ENCODE measurements at places on chromosomes 11 and 22.
A peak's percentile ranks its signal among the peaks of the same experiment; 100 is the strongest.

GRCh38 chr11:6655790-6656583 lies at the start of gene DCHS1:
Gene DCHS1, minus strand, starts transcription at chr11:6655809. Its CDS starts 14,196 bp downstream, at chr11:6641613.
- no peak for DNase-seq

GRCh38 chr22:26746311-26746710 lies 88.9 kb downstream of the MIAT start:
- DNase-seq, result no peak

GRCh38 chr11:17250561-17251350 lies 25.8 kb upstream of the NUCB2 start:
- peak; percentile 42 for DNase-seq

- DNase-seq, result no peak
Observed at GRCh38 chr22:36175892-36176291, 15.3 kb upstream of the APOL3 start.

DNA sequence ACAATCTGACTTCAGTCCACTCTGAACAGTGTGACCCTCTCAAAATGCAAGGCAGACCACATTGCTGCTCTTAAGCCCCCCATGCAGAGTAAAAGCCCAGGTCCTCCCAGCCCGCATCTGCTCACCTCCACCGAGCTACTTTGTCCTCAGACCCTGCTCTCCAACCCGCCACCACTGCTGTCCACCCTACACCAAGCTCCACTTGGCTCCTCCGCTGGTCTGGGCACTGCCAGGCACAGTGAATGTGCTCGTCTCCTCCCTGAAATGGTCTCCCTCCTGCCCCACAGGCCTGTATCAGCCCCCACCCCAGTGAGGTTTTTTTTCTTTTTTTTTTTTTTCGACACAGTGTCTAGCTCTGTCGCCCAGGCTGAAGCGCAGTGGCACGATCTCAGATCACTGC lies 67.4 kb upstream of the ARFGAP3 start:
- no peak for DNase-seq

DNA sequence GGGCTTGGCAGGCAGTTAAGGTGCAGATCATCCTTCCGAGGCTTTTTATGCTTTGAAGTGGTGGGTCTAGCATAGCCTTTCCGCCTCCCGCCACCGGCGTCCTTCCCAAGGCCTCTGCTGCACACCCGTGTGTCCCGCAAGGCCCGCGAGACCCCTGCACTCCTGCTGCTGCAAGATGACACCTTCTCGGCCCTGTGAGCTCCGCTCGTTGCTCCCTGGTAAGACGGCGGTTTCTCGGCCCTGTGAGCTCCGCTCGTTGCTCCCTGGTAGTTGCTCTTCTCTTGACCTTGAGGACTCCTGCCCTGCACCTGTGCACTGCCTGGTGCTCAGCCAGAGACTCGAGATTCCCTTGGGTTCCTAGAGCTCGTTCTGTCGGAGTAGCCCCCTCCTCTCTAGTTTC lies 17.9 kb upstream of the TRMU start:
- DNase-seq, result no peak

- peak; percentile 18 for DNase-seq
Observed at GRCh38 chr11:122209619-122210366, 93.8 kb upstream of the BLID start.

- DNase-seq, result no peak
Observed at GRCh38 chr11:61193596-61193995, 9.7 kb upstream of the PGA3 start.

DNA sequence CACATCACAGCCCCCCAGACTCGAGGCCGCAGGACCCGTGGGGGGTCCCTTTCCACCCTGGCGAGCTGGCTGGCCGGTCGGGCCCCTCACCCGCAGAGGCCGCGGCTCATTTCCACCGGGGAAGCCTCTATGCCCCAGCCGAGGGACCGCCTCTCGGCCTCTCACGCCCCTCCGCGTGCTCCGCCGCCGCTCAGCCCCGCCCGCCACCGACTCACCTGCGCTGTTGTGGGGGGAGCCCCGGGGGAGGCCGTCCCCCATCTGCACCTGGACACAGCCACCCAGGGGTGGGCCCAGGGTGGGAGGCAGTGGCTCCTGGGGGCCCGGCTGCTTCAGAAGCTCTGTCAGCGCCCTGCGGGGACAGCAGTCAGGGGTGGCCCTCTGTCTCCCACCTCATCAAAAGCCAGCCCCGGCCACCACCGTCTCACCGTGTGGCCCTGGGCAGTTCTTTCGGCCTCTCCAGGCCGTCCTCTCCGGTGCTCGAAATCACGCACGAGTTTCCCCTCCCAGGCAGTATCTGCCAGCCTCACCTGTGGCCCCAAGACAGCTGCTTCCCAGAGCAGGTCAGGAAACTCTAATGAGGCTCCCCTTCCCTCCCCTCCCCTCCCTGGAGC lies 3.8 kb downstream of the SHISA8 start:
- no peak for DNase-seq

DNA sequence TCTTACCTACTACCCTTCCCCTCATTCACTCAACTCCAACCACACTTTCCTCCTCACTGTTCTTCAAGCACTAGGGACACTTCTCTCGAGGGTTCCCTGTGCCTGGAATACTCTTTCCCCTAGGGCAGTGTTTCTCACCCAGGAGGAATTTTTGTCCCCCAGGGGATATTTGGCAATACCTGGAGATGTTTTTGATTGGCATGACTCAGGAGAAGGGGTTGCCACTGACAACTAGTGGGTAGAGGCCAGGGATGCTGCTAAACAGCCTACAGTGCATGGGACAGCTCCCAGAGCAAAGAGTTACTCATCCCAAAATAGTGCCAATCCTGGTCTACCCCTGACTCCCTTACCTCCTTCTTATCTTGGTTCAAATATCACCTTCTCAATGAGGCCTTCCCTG lies 40.0 kb downstream of the BTG4 start:
- peak; percentile 11 for DNase-seq

DNA sequence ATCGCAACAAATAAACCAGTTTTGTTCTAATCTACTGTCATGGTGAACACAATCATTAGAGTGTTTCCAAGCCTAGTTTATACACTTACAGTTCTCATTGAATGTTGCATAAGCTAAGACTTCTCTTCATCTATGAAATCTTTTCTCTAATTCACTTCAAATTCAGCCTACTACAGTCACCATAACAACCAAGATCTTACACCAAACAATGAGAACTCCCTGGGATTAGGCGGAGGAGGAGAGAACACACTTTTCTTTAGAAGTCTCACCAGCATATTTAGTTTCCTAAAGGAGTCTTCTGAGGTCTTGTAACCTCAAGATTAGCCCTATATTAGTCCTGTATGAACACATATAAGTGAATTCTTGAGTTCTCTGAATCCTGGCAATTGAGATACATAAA lies 1889.7 kb downstream of the LRRC4C start:
- no peak for DNase-seq

GRCh38 chr11:121113611-121114010 lies 12.6 kb downstream of the TECTA start:
- no peak for DNase-seq

DNA sequence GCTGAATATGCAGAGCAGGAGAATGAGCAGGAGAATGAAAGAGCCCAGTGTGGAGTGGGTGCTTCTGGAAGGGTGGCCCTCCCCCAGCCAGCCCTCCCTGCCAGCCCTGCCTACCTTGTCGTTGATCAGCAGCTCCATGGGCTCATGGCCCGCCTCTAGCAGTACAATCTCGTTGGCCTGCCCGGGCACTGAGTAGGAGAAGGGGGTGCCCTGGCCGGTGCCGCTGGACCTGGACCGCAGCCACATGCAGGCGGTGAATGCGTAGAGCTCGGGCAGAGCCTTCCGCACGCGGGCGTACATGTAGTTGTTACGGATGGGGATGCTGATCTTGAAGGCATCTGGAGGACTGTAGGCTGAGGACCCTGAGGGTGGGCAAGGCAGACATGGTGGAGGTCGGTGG lies 17.4 kb downstream of the NPTXR start:
- DNase-seq, result no peak

DNA sequence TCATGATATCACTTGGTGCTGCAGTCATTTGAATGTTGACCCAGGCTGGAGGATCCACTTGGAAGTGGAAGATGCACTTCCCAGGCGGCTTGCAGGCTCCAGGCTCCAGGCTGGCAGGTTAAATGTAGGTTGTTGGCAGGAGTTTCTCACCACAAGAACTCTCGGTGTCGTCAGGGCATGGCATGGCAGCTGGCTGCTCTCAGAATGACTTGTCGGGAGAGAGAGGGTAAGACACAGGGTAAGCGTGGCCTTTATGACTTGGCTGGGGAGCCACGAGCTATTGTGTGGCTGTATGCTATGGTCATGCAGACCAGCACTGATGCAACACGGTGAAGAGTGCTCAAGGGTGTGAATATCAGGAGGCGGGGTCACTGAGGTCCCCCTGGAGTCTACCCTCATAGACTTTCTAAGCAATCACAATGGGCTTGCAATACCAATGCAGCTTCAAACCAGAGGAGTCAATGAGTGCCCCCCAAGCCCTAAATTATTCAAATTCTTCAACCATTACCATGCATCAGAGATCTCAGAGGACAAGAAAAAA lies 1027.7 kb downstream of the OPCML start:
- no peak for DNase-seq

GRCh38 chr22:47174671-47175112 lies 412.2 kb downstream of the TBC1D22A start:
- DNase-seq, result no peak

DNA sequence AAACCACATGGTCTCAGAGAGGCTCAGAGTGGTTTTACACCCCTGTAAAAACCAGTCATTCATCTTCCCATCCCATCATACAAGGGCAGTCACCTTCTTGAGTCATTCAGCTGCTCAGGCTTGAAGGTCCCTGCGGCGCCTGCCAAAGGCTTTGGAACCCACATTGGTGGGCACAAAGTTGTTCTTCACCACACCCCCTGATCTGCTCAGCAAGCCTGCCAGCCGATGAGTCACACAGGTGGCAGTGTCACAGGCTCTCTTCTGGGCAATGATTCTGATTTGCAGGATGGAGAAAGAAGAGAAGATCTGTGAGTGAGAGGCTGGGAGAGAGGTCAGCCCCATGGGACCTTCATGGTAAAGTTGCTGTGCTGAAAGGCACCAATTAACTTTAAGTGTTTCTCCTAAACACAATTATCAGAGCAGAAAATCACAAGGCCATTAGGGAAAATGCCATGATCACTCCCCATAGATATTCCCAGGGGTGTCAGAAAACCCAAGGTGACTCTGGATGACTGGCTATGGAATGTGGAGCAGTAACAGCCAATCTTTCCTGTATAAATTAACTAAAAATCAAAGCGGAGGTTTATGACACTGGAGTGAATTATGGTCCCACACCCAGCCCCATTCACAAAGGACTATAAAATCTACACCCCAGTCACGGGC lies 4.4 kb downstream of the CALCA start:
- DNase-seq, result no peak

DNA sequence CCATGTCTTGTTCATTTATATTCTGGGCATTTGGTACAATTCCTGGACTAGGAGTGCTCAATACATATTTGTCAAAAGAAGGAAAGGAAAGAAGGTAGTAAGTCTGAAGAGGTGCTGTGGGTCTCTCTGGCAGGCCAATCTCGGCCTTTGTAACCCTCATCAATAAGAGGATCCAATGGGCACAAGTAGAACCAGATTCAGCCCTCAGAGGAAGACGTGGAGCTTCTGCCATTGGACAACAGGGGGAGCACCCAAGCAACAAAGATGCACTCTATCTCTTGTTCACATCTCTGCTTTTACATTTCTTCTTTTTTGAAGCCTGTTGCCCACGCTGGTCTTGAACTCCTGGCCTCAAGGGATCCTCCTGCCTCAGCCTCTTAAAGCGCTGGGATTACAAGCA lies 2.2 kb upstream of the VPS11 start:
- peak; percentile 30 for DNase-seq

- DNase-seq, result no peak
Observed at GRCh38 chr11:34707462-34707840, 86.6 kb downstream of the EHF start.

GRCh38 chr11:70608568-70609470 lies 210.5 kb downstream of the CTTN start:
- DNase-seq, result peak; percentile 23

- DNase-seq, result peak; percentile 44
Observed at GRCh38 chr11:116276051-116277044, 496.4 kb downstream of the BUD13 start.

GRCh38 chr11:1333860-1334259 lies 24.4 kb upstream of the TOLLIP start:
- no peak for DNase-seq

- peak; percentile 57 for DNase-seq
Observed at GRCh38 chr11:87878373-87878825, 296.8 kb downstream of the RAB38 start.

DNA sequence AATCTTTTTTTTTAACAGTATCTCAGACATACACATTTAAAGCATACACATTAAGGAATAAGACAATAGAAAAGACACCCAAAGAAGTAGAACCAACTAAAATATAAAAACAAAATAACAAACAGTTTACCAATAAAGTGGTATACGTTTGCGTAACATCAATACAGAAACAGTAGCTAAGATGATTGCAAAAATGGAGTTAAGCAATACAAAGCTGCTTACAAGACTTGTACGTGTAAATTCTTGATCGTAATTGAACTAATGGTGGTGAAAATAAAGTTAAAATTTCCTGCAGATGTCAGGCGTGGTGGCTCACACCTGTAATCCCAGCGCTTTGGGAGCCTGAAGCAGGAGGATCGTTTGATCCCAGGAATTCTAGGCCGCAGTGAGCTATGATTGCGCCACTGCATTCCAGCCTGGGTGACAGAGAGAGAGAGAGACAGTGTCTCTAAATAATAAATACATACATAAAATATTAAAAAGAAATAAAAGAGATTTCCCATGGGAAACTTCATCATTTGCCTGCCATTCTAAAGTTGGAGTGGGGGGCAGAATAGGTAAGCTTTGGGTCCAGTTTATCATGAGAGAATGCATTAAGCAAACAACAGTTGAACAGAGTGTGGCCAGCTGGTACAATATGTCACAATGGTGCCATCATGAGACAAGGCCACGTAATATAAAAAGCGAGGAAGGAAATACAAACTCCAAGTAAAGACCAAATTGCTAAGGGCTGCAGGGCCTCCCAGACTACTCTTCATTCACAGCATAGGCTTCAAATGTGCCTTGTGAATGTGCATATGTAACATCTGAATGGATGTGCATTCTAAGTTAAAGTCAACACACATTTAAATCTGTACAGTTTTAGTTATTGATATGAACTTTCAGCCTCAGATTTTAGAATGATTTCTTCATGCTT lies 38.9 kb upstream of the EED start:
- no peak for DNase-seq

GRCh38 chr22:40463683-40464082 lies 93.3 kb downstream of the SGSM3 start:
- DNase-seq, result no peak

GRCh38 chr11:31825838-31826484 lies 14.8 kb upstream of the PAX6 start:
- no peak for DNase-seq

DNA sequence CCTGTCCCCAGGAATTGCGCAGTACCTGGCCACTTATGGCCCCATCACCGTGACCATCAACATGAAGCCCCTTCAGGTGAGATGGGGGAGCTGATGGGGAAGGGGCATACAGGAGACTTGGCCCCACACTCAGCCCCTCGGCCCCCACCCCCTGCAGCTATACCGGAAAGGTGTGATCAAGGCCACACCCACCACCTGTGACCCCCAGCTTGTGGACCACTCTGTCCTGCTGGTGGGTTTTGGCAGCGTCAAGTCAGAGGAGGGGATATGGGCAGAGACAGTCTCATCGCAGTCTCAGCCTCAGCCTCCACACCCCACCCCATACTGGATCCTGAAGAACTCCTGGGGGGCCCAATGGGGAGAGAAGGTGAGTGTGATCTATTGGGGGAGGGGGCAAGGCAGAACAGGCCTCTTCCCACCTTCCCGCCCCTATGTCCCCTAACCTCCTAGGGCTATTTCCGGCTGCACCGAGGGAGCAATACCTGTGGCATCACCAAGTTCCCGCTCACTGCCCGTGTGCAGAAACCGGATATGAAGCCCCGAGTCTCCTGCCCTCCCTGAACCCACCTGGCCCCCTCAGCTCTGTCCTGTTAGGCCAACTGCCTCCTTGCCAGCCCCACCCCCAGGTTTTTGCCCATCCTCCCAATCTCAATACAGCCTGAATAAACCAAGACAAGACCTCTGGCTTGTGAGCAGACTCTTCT lies 3.6 kb downstream of the CTSW start:
- no peak for DNase-seq
